Aorta (tissue), 5 donors: ENCODE measurements at places on chromosomes 1 and 21. TPM values are rescaled to one million over a fixed set of nuclear protein-coding genes. Genes with fewer than 3 reads are reported as not detected.
A peak's percentile ranks its signal among the peaks of the same experiment; 100 is the strongest.

The TAL1 gene
- total RNA-seq = 12.3 TPM

The MOB3C gene
- 23.2 TPM for total RNA-seq

The CD5L gene
- total RNA-seq = 1.0 TPM

The DIRAS3 gene
- 2.2 TPM for total RNA-seq

The ACTA1 gene
- 1.8 TPM for total RNA-seq

The TAS1R3 gene
- 0.36 TPM for total RNA-seq

The BARHL2 gene
- total RNA-seq = not detected

GRCh38 chr21:45404730-45405270 is at the start of gene COL18A1:
TSS of gene COL18A1 (plus strand) at chr21:45405165. CDS start at chr21:45405231, 66 bp downstream.
- no peaks in the 10 kb centered on the region for H3K4me1 ChIP-seq
- H3K36me3 ChIP-seq = no peaks in the 10 kb centered on the region
- peak within 1 kb of the TSS; percentile 77 for H3K27ac ChIP-seq
- peak; percentile 89 for DNase-seq
- peak within 1 kb of the TSS; percentile 94 for H3K4me3 ChIP-seq
- H3K27me3 ChIP-seq = no peaks in the 10 kb centered on the region

GRCh38 chr21:38039841-38040240 is 123.6 kb upstream of the KCNJ6 start:
- H3K4me1 ChIP-seq = no peaks in the 10 kb centered on the region
- DNase-seq = no peak
- H3K27ac ChIP-seq = no peak overlapping the region
- no peaks in the 10 kb centered on the region for H3K27me3 ChIP-seq

DNA sequence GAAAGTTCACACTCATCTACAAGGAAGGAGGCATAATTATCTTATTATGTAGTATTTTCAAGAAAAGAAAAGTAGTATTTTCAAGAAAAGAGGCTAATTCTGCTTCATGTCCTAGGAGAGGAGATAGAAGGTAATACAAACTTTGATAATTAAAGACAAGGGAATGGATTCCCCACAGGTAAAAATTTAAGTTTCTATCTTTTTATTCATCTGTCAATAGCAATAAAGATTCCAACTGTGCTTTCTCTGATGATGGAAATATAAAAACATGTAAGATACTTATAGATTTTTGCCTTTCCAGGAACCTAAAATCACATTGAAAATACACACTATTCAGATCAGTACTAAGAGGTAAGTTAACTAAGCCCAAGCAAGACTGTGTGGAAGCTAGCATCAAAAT is at the start of gene OR2M2:
Gene OR2M2, plus strand, starts transcription at position 301 of the 400 bp plus-strand sequence. CDS start 5,165 bp downstream, outside the sequence.
- H3K36me3 ChIP-seq = no peaks in the 10 kb centered on the region
- no peak within 1 kb of the TSS for H3K4me3 ChIP-seq
- no peaks in the 10 kb centered on the region for H3K4me1 ChIP-seq
- no peaks in the 10 kb centered on the region for H3K27me3 ChIP-seq
- no peak within 1 kb of the TSS for H3K27ac ChIP-seq

- no peak overlapping the region for H3K4me3 ChIP-seq
- no peaks in the 10 kb centered on the region for H3K36me3 ChIP-seq
- H3K4me1 ChIP-seq = no peaks in the 10 kb centered on the region
Measured at GRCh38 chr21:15400905-15401304, 328.9 kb upstream of the USP25 start.

DNA sequence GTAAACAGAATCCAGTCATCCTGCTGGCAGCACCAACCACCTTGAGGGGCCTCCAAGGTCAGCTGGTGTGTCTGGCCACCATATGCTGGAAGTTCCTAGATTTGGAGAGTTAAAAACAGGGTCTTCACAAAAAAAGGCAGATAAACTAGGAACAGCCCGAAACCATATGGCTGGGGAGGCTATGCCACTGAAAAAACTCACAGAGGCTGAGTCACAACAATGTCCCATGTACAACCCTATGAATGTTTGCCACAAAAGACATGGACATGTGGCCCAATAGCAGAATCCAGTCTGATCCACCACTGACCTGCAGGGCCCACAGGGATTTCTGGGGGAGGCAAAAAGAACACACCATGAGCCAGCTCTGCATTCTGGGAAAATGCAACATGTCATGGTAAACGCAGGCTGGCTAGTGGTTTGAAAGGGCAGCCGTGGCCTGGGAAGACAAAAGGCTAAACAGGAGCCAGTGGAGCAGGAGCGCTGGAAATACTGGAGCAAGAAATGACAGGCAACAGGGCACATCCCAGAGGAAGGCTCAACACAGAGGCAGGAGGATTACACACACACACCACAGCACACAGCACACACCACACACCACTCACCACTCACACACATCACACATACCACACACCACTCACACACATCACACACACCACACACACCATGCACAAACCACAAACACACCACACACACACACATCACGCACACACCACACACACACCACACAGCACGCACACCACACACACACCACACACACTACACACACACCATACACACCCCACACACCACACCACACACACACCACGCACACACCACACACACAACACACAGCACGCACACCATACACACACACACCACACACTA is 55.4 kb downstream of the HSF2BP start:
- no peaks in the 10 kb centered on the region for H3K4me1 ChIP-seq
- H3K36me3 ChIP-seq = no peaks in the 10 kb centered on the region
- H3K27me3 ChIP-seq = no peaks in the 10 kb centered on the region
- DNase-seq = no peak
- no peak overlapping the region for H3K4me3 ChIP-seq

- DNase-seq = no peak
- H3K27ac ChIP-seq = no peak overlapping the region
- H3K27me3 ChIP-seq = no peaks in the 10 kb centered on the region
- H3K4me1 ChIP-seq = no peaks in the 10 kb centered on the region
- no peak overlapping the region for H3K4me3 ChIP-seq
Measured at GRCh38 chr1:87763483-87763882, 434.8 kb downstream of the LMO4 start.

DNA sequence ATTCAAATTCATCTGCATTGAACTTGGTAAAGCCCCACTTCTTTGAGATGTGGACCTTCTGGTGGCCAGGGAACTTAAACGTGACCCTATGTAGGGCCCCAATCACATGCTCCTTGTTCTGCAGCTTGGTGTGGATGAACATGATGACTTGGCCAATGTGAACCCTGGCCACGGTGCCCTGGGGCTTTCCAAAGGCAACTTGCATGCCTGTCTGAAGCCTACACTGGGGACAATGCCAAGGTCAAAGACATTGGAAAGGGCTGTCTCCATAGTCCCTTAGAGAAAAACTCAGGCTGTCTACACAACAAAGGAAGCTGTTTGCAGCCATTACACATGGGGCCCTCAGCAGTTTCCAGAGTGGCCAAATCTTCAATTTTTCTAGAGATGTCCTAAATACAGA is 8.9 kb upstream of the VPS13D start:
- H3K27ac ChIP-seq = no peak overlapping the region
- H3K27me3 ChIP-seq = no peaks in the 10 kb centered on the region
- no peaks in the 10 kb centered on the region for H3K36me3 ChIP-seq
- H3K4me3 ChIP-seq = no peak overlapping the region
- DNase-seq = peak; percentile 28
- no peaks in the 10 kb centered on the region for H3K4me1 ChIP-seq

- no peaks in the 10 kb centered on the region for H3K27me3 ChIP-seq
- H3K27ac ChIP-seq = no peak overlapping the region
- no peaks in the 10 kb centered on the region for H3K36me3 ChIP-seq
- H3K4me3 ChIP-seq = no peak overlapping the region
Measured at GRCh38 chr1:183105449-183105848, 80.6 kb upstream of the LAMC2 start.

DNA sequence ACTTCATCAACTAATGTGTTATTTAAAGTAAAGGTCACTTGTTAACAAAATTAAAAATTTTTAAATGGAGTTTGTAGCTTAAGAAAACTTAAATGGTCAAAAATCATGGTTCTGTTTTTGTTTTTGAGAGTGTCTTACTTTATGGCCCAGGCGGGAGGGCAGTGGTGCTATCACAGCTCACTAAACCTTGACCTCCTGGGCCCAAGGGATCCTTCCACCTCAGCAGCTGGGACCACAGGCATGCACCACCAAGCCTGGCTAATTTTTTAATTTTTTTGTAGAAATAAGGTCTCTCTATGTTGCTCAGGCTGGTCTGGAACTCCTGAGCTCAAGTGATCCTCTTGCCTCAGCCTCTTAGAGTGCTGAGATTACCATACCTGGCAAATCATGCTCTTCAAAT is 111.4 kb downstream of the MAST2 start:
- no peaks in the 10 kb centered on the region for H3K4me1 ChIP-seq
- no peak for DNase-seq
- no peaks in the 10 kb centered on the region for H3K36me3 ChIP-seq
- no peaks in the 10 kb centered on the region for H3K27me3 ChIP-seq
- H3K4me3 ChIP-seq = no peak overlapping the region

DNA sequence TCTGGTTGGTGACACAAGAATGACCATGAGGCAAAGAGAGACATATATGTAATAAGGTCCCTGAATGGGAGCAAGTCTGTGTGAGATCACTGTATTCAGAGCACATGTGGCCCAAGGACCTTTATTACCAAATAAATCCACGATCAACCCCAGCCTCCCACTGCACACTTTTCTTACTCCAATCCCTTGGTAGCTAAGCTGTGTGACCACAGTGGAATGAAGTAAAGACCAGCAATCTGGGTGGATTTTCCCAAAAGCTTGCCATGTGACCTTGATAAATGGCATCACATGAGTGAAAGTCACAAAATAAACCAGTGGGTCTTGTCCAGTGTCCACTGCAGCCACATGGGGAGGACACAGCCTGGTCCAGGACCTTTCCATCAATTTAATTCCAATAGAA is 36.7 kb upstream of the TLR5 start:
- no peaks in the 10 kb centered on the region for H3K36me3 ChIP-seq
- H3K27ac ChIP-seq = no peak overlapping the region
- no peaks in the 10 kb centered on the region for H3K27me3 ChIP-seq
- H3K4me3 ChIP-seq = no peak overlapping the region
- H3K4me1 ChIP-seq = no peaks in the 10 kb centered on the region

GRCh38 chr1:89547563-89548116 is 23.0 kb downstream of the LRRC8B start:
- no peaks in the 10 kb centered on the region for H3K27me3 ChIP-seq
- DNase-seq = no peak
- no peaks in the 10 kb centered on the region for H3K36me3 ChIP-seq

DNA sequence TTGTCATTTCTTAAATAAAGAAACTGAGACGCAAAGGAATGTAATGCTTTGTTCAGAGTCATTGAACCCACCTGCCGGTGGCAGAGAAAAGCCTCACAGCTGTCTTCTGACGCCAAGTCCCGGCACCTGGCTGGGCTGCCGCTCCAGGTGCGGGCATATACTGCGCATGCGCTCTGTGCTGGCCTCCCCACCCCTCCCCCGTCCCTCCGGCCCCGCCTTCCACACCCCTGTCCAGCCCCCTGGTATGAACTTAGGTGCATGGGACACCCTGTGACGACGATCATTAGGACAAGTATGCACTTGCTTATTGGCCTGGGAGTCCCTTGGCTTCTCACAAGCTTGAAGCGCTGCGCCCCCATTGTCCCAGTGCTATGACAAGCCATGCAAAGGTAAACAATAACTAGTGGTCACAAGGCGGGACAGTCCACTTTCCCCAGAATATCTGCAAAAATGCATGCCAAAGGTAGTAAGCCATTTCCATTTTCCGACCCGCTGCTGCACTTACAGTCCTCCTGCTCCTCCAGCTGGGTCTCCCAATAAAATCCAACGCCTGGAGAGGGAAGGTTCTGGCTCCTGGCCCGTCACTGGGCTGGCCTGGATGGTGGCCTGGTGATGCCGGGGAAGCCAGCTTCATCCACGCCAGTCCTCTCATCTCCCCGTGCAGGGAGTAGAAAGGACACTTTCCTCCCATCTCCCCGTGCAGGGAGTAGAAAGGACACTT is 100.4 kb downstream of the PSMG1 start:
- H3K36me3 ChIP-seq = no peaks in the 10 kb centered on the region
- H3K4me3 ChIP-seq = no peak overlapping the region
- peaks cover 6% of the 10 kb centered on the region for H3K4me1 ChIP-seq
- no peak overlapping the region for H3K27ac ChIP-seq
- H3K27me3 ChIP-seq = no peaks in the 10 kb centered on the region
- DNase-seq = no peak

DNA sequence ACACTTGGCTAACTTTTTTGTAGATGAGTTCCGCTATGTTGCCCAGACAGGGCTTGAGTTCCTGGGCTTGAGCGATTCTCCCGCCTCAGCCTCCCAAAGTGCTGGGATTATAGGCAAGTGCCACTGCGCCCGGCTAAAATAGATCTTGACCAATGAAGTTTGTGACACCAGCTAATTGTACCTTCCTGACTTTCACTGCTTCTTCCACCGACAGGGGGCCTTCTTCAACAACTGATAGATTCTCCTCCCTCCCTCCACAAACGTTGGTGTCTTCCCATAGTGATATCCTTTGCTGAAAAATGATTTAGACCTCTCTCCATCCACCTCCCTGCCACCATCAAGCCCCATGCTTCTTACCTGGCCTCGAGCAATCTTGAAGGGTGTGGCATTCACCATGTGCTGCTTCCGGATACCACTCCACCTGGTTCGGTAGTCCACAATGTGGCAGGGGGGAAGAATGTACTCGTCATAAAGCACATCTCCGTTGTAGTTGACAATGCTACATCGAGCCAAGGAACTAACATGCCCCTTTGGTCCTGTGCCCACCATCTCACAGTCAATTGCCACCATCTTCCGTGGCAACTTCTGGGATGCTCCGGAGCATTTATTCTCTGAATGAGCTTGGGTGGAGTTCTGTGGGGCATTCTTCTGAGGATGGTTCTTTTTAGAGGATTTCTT is 1.6 kb upstream of the METTL25B start:
- H3K27ac ChIP-seq = no peak overlapping the region
- no peaks in the 10 kb centered on the region for H3K36me3 ChIP-seq
- DNase-seq = no peak
- H3K27me3 ChIP-seq = no peaks in the 10 kb centered on the region
- no peaks in the 10 kb centered on the region for H3K4me1 ChIP-seq
- H3K4me3 ChIP-seq = no peak overlapping the region

DNA sequence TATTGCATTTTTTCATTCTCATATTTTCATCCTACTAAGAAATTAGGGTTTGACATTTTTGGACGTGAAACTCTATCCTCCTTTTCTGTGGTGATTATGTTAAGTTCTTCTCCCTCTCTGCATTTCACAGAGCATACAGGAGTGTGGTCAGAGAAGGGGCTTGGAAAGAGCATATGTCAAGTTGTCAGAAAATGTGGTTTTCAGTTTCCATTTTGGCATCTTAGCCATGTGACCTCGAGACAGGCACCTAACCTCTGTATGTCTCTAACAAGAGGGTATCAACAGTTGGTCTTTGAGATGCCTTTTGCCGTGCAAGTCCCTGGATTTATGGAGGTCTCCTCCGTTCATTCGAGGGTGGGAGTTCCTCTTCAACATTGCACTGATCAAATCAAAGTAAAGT is 140.7 kb downstream of the CYYR1 start:
- H3K27me3 ChIP-seq = no peaks in the 10 kb centered on the region
- no peak for DNase-seq
- no peak overlapping the region for H3K27ac ChIP-seq

DNA sequence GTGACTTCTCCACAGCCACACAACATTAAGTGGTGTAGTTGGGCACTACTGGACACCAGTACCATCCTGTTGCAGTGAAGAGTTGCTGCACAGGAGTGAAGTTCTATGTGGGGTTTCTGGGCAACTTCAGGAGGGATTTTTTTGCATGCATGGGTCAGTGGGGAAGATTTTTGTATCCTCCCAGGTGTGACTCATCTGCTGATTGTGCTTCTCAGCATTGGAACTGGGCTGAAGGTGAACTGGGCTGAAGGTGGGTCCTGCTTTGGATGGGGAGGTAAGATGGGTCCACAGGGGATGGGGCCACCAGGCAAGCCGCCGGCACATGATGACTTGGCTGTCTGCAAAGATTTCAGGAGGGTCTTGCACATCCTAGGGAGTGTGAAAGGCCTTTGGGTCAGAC is 2.6 kb downstream of the SERINC2 start:
- no peak overlapping the region for H3K4me3 ChIP-seq
- no peaks in the 10 kb centered on the region for H3K36me3 ChIP-seq
- H3K4me1 ChIP-seq = no peaks in the 10 kb centered on the region
- no peak for DNase-seq
- no peak overlapping the region for H3K27ac ChIP-seq
